ENCODE measurements at places on chromosomes 13 and 19. TPM values are rescaled to one million over a fixed set of nuclear protein-coding genes. Genes with fewer than 3 reads are reported as not detected.

Gene ZNF430
- 7.2 TPM for total RNA-seq

Gene MRPL57
- 7.0 TPM for total RNA-seq

- DNase-seq = peak; percentile 79
These were observed 28.2 kb downstream of the KCNC3 start for GRCh38 chr19:50300814-50301606.

- DNase-seq = peak; percentile 52
These were observed 22.1 kb downstream of the SPART start for GRCh38 chr13:36323951-36324566.
